ENCODE measurements at places on chromosomes 3 and 15. TPM values are rescaled to one million over a fixed set of nuclear protein-coding genes. Genes with fewer than 3 reads are reported as not detected.
A peak's percentile ranks its signal among the peaks of the same experiment; 100 is the strongest.

DNA sequence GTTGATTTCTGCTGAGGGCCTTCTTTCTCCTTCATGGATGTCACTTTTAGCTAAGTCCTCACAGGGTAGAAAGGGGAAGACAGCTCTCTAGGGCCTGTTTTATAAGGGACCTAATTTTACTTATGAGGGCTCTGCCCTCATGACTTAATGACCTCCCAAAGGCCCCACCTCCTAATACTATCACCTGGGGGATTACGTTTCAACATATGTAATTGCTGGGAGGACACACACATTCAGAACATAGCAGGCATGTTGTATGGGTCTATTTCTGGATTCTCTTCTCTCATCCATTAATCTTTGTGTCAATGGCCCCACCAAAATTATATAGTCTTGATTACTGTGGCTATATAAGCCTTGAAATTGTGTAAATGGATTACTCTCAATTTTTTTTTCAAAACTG, 255.0 kb downstream of the CLSTN2 start:
- no peak for DNase-seq

DNA sequence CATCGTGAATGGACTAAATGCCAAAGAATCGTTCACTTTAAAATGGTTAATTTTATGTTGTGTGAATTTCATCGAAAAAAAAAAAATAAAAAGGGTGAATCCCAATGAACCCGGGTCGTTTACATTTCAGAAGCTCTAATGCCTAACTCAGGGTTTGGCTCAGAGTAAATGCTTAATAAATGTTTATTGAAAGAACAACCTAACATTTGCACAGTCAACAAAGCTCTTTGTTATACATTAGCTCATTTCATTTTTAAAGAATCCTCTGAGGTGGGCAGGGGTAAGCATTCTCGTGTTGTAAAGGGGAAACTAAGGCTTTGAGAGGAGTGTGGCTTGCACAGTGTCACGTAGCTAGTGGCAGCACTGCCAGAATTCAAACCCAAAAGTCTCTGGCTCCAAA, 109.5 kb downstream of the RPLP1 start:
- DNase-seq = no peak

GRCh38 chr3:181487236-181487978, 224.3 kb upstream of the SOX2 start:
- DNase-seq = no peak

GRCh38 chr3:184846496-184846895, 34.5 kb downstream of the VPS8 start:
- DNase-seq = no peak

DNA sequence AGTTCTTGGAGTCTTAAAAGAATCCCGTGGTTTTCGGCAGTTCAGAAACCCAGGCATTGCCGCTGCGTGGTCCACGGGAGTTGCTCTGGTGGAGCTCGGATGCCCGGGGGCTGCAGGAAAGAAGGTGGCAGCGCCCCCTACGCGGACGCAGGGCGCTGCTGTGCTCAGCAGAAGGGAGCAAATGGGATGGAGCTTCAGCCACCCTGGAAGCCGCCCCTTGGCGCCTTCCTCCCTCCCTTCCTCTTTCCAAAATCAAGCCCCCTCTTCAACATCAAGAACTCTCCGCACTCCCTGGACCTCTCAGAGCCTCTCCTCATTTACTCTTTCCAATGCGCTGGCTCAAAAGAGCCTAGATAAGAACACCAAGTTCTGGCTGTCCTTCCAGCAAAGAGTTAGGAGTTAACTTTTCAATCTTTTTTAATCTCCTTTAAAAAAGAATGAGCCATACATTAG, 880 bp upstream of the CHRNA7 start:
- DNase-seq = no peak

- DNase-seq = no peak
These were observed 93.7 kb upstream of the MBNL1 start for GRCh38 chr3:152174876-152175527.

- peak; percentile 21 for DNase-seq
These were observed 69.8 kb upstream of the PPP2R3A start for GRCh38 chr3:135895734-135896121.

GRCh38 chr15:101773496-101774100, 29.7 kb upstream of the OR4F6 start:
- DNase-seq = no peak

GRCh38 chr15:86689006-86689405, 609.3 kb downstream of the AGBL1 start:
- no peak for DNase-seq

GRCh38 chr15:63458026-63458425, 46.4 kb upstream of the USP3 start:
- DNase-seq = no peak

DNA sequence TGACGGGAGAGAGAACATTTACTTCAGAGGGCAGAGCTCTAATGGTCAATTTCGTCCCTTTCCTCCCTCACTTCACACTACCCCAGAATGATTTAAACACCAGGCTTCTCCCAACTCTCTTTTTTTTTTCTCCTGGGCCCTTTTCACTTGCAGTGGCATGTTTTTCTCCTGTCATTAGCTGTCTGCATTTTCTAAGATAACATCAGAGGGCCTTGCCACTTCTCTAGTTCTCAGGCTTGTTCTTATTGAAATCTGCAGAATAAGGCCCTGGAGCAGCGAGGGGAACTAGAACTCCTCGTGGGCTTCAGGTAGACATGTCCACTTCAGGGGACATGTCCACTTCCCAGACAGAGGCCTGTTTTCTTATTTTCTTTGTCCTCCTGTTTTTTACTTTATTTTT, 514.4 kb upstream of the TBL1XR1 start:
- no peak for DNase-seq

The SLC12A8 gene
- 26.6 TPM for total RNA-seq

GRCh38 chr15:40043927-40044716, 5.1 kb upstream of the SRP14 start:
- DNase-seq = peak; percentile 14

The HIGD2B gene
- total RNA-seq = not detected

The GOLGA6L7 gene
- total RNA-seq = not detected

DNA sequence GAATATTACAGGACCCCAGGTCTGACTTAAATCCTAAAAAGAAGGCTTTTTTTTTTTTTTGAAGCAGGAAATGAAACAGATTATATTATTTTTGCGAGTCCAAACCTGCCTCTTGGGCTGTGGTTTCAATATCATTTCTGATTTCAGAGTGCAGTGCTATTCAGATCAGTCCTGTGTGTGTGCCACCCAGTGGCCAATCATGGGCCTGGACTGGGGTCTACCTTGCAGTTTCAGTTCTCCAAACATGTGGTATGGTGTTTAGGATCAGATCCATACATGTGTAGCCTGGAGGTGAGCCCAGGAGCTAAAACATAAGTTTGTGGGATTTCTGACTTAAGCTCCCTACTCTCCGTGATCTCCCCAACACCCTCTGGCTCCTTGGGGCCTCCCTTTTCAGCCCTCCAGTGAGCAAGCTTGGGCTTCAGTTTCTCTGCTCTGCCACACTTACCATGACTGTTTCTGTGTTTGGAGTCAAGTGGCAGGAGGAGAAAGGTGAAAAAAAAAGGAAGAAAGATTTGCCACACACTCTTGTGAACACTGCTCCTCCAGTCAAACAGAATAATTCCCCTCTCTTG, 12.1 kb upstream of the THSD4 start:
- peak; percentile 67 for DNase-seq

The TP63 gene
- 16.7 TPM for total RNA-seq

- no peak for DNase-seq
These were observed 72.2 kb upstream of the RAD18 start for GRCh38 chr3:9035473-9035872.

DNA sequence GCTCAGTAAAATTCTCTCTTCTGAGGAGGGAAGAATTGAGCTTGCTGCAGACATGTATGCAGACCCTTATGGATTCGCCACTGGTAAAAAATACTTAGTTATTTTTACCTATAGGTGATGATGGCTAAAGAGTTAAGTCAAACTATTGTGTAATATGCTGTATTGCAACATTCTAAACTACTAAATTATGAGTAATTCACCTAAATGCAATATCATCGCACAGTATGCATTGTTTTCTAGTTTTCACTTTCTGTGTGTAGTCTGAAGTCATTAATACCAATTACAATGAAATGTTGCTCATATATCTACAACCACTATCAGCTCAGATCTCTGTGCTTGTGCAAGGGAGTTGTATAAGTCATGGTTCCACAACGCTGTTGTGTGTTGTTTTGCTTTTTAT, 48.7 kb upstream of the ROBO2 start:
- DNase-seq = no peak

DNA sequence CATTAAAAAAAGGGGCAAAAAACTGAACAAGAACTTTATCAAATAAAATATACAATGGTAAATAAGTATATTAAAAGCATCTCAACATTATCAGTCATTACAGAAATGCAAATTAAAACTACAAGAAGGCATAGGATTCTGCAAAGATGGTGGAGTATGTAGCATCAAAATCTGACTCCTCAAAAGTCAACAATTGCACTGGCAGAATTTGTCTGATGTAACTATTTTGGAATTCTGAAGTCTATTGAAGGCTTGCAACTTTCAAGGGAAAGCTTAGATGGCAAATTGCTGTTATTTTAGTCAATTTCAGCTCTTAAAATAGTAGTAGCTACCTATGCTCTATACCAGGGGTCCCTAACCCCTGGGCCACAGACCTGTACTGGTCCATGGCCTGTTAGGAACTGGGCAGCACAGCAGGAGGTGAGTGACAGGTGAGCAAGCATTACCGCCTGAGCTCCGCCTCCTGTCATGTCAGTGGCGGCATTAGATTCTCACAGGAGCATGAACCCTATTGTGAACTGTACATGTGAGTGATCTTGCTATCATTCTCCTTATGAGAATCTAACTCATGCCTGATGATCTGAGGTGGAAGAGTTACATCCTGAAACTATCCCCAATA, 107.6 kb downstream of the TGFBR2 start:
- no peak for DNase-seq

DNA sequence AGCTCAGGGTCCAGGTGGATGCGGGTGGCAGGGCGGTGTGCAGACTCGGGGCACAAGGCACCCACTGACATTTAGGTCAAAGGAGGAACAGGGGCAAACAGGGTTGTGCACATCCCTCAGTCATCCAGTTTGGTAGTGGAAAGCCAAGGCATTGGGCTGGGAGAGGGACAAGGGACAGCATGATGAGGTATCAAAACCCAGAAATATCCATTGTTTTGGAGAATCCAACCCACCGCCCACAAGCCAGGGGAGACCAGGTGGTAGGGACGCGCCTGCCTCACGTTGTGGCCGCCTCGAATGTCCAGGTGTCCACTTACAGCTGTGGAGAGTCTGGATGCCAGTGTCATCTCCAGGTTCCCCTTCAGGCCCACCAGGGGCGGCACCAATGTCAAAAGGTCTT, 33.3 kb downstream of the SLC41A3 start:
- DNase-seq = no peak

The LYZL4 gene
- 1.5 TPM for total RNA-seq

DNA sequence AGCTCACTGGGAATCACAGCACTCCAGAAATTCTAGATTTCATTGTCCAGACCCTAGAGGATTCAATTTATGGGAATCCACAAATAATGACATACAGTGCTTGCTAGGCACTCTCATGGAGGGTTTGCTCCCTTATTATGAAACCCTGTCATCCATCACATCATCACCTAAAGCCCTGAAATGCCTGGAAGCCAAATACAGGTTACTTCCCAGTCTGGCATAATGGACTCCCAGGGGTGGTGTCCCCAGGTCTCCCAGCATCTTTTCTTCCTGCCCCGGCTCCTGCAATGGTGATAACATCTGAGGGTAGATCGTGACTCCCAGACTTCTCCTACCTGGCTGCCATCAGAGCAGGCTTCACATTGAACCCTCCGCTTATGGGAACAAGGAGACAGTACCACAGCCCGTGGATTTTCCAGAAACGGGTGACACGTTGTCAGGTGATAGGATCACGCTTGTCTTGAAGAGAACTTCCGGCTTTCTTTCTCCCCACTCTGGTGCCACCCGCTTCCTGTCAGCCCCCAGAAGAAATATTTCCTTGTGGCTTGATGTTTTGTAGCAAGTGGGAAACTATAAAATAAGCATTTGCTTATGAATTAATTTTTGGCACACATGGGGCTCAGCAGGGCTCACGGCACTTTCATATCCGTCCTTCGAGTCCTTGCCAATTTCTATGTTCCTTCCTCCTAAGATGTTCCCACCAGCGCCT, 238.7 kb upstream of the BHLHE40 start:
- DNase-seq = peak; percentile 63

The CHRFAM7A gene
- not detected for total RNA-seq

DNA sequence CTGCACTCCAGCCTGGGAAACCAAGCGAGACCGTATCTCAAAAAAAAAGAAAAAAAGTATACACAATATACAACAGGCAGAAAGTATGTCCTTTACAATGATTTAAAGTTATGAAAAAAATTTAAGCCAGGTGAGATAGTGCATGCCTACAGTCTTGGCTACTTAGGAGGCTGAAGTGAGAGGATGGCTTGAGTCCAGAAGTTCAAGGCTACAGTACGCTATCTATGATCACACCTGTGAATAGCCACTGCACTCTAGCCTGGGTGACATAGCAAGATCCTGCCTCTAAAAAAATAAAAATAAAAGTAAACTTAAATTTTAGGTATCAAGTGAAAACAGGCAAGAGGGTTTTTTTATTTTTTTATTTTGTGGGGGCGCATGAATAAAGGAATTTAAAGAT, 3.1 kb upstream of the KNSTRN start:
- no peak for DNase-seq

The HTR3E gene
- total RNA-seq = not detected

- DNase-seq = no peak
These were observed 5.8 kb downstream of the TRAK1 start for GRCh38 chr3:42096796-42097565.

DNA sequence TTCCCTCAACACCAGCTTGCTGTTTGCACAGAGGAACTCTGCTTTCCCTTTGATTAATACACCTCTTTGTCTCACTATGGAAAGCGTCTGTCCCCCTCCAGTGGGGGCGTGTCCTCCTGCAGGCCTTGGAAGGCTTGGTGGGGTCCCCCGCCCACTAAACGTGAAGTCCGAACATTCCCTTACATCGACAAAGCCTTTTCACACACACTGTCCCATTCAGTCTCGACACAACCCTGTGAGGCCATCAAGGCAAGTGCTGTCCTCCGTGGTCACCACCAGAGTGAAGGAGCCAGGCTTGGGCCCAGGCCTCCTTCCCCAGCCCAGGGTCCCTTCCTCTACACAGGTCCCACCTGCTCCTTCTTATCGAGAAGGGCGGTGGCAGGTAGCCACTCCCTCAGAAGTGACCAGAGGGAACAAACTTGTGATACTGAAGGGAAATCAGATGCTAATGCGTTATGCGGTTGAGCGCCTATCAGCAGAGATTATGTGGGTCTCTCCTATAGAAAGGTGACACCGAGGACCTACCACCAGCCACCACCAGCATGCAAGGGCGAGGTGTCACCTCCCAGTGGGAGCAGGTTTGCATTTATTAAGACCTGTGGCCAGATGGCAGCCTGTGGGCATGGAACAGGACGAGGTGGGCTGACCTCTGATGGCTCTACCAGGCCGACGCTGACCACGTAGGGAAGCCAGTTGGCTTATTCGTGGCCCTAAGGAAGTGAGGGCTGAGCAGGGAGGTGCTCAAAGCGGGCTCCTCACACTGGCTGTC, 6.6 kb downstream of the NRROS start:
- DNase-seq = no peak

- DNase-seq = no peak
These were observed 58.8 kb downstream of the TRAK1 start for GRCh38 chr3:42149975-42150374.

The TF gene
- not detected for total RNA-seq

Data from RPMI7951 (cell line).